ENCODE measurements at places on chromosomes 1 and 21. TPM values are rescaled to one million over a fixed set of nuclear protein-coding genes. Genes with fewer than 3 reads are reported as not detected.
A peak's percentile ranks its signal among the peaks of the same experiment; 100 is the strongest.

- no peak overlapping the region for H3K27ac ChIP-seq
- H3K4me1 ChIP-seq = peaks cover 5% of the 10 kb centered on the region
- no peaks in the 10 kb centered on the region for H3K27me3 ChIP-seq
- DNase-seq = no peak
Measured at GRCh38 chr1:195520757-195521156, 1087.5 kb downstream of the KCNT2 start.

GRCh38 chr1:42978317-42979035 is 19.8 kb upstream of the SLC2A1 start:
- H3K27ac ChIP-seq = peak overlapping the region; percentile 65
- H3K4me3 ChIP-seq = peak overlapping the region; percentile 3
- peaks cover 9% of the 10 kb centered on the region for H3K36me3 ChIP-seq
- DNase-seq = no peak
- H3K27me3 ChIP-seq = peaks cover 7% of the 10 kb centered on the region
- H3K4me1 ChIP-seq = peaks cover 36% of the 10 kb centered on the region

- no peaks in the 10 kb centered on the region for H3K27me3 ChIP-seq
- peaks cover 17% of the 10 kb centered on the region for H3K36me3 ChIP-seq
- H3K27ac ChIP-seq = no peak overlapping the region
- H3K4me3 ChIP-seq = no peak overlapping the region
Measured at GRCh38 chr1:181159451-181160140, 71.1 kb downstream of the IER5 start.

GRCh38 chr1:35298464-35298863 is 30.0 kb downstream of the ZMYM4 start:
- DNase-seq = peak; percentile 21
- H3K27ac ChIP-seq = no peak overlapping the region
- H3K36me3 ChIP-seq = no peaks in the 10 kb centered on the region
- no peak overlapping the region for H3K4me3 ChIP-seq
- no peaks in the 10 kb centered on the region for H3K4me1 ChIP-seq

DNA sequence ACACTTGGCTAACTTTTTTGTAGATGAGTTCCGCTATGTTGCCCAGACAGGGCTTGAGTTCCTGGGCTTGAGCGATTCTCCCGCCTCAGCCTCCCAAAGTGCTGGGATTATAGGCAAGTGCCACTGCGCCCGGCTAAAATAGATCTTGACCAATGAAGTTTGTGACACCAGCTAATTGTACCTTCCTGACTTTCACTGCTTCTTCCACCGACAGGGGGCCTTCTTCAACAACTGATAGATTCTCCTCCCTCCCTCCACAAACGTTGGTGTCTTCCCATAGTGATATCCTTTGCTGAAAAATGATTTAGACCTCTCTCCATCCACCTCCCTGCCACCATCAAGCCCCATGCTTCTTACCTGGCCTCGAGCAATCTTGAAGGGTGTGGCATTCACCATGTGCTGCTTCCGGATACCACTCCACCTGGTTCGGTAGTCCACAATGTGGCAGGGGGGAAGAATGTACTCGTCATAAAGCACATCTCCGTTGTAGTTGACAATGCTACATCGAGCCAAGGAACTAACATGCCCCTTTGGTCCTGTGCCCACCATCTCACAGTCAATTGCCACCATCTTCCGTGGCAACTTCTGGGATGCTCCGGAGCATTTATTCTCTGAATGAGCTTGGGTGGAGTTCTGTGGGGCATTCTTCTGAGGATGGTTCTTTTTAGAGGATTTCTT is 1.6 kb upstream of the METTL25B start:
- peaks cover 16% of the 10 kb centered on the region for H3K4me1 ChIP-seq
- peaks cover 16% of the 10 kb centered on the region for H3K36me3 ChIP-seq
- DNase-seq = peak; percentile 59

- H3K27ac ChIP-seq = peak overlapping the region; percentile 83
- peak overlapping the region; percentile 24 for H3K4me3 ChIP-seq
Measured at GRCh38 chr1:44239331-44239960, 26.2 kb downstream of the DMAP1 start.

IFNLR1 gene
- total RNA-seq = not detected

B3GALT5 gene
- 0.36 TPM for total RNA-seq

SLC37A1 gene
- not detected for total RNA-seq

Data from HFFc6 (cell line).